ENCODE measurements at places on chromosomes 4 and X. TPM values are rescaled to one million over a fixed set of nuclear protein-coding genes. Genes with fewer than 3 reads are reported as not detected.

DNA sequence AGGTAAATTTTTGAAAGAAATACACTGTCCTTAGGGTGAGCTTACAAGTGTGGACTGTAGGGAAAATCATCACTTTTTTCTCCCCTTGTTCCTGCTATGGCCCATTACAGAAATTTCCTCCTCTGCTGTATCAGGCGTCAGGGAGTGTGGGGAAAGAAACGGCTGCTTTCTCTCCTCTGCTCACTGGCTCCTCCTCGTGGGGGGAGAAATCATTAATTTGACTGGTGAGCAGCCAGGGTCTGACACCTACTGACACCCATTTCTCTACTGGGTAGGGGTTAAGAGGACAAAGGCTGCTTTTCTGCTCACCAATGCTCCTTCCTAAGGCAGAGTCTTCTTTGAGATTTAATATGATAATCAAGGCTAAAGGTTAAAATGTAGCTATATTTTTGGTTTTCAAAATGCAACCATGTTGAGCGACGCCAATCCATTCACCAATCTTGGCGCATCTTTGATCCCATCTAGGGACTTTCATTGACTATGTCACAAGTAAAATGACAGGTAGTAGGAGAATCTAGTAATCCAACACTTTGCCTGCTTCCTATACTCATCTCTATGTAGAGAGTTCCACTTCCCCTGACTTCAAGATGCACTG, 25.1 kb downstream of the SETD7 start:
- DNase-seq: no peak

IL15 gene
- polyA plus RNA-seq: 6.5 TPM

WAS gene
- 23.5 TPM for polyA plus RNA-seq

TCEAL9 gene
- polyA plus RNA-seq: 52.4 TPM

CDS1 gene
- 6.9 TPM for polyA plus RNA-seq

CCDC110 gene
- 0.69 TPM for polyA plus RNA-seq

USP17L19 gene
- not detected for polyA plus RNA-seq

DNA sequence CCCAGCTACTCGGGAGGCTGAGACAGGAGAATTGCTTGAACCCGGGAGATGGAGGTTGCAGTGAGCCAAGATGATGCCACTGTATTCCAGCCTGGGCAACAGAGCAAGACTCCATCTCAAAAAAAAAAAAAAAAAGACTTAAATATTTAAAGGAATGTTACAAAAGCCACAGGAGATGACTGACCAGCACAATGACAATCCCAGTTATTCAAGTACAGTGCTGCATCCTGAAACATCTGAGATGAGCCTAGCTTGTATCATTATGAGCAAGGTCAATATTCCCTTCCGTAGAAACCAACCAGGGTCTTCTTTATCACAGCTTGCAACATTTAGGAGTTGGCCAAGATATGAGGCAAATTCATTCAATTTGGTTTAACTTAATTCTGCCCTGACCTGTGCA, 38.6 kb downstream of the LNX1 start:
- no peak for DNase-seq

DNA sequence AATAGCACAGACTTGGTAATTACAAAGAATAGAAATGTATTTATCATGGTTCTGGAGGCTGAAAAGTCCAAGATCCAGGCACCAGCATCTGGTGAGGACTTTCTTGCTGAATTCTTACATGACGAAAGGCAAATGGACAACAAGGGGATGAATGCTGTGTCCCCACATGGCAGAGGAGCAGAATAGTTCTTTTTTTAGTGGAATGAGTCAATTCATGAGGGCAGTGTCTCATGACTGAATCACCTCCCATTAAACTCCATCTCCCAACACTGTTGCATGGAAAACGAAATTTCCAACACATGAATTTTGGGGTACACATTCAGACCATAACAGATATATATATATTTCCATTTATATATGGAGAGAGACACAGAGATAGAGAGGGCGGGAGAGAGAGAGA, 628.3 kb downstream of the TRIML1 start:
- DNase-seq: no peak

PDE6B gene
- 0.46 TPM for polyA plus RNA-seq

DNA sequence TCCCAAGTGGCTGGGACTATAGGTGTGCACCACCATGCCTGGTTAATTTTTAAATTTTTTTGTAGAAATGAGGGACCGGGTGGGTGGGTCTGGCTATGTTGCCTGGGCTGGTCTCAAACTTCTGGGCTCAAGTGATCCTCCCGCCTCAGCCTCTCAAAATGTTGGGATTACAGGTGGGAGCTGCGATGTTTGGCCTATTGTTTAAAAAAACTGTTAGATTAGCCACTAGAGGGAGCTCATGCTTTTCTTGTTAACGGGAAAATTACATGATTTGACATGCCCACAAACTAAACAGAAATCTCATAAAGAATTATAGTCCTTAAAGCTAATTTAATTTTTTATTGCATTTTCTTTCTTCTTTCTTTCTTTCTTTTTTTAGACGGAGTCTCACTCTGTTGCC, 5.0 kb upstream of the SDAD1 start:
- no peak for DNase-seq

DRP2 gene
- polyA plus RNA-seq: 0.48 TPM

- DNase-seq: no peak
Measured at GRCh38 chr4:159445692-159446091, 342.8 kb downstream of the RAPGEF2 start.

PABPC4L gene
- polyA plus RNA-seq: 0.20 TPM

DNA sequence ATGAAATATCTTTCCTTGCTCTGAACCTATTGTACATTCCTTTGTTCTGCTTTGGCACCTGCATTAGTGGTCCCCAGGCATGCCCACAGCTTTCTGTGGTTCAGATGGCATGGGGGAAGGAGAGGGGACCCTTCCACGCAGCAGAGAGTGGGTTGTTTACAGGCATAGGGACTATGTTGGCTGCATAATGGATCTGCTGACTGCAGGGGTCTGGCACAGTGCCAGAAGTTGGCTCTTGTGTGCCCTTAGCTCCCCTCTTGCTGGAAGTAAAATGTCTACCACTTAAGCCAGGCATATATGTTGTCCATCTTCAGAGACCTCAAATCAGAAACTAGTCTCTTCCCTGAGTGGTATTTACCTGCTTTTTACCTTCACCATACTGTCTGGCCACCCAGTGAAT, 651.9 kb upstream of the PCDH7 start:
- DNase-seq: peak; percentile 32

THAP9 gene
- 1.6 TPM for polyA plus RNA-seq

SH2D1A gene
- 1.2 TPM for polyA plus RNA-seq

- no peak for DNase-seq
Measured at GRCh38 chr4:123365412-123365811, 31.2 kb upstream of the SPRY1 start.

- DNase-seq: peak; percentile 88
Measured at GRCh38 chr4:123986268-123986798, 589.7 kb downstream of the SPRY1 start.

DNA sequence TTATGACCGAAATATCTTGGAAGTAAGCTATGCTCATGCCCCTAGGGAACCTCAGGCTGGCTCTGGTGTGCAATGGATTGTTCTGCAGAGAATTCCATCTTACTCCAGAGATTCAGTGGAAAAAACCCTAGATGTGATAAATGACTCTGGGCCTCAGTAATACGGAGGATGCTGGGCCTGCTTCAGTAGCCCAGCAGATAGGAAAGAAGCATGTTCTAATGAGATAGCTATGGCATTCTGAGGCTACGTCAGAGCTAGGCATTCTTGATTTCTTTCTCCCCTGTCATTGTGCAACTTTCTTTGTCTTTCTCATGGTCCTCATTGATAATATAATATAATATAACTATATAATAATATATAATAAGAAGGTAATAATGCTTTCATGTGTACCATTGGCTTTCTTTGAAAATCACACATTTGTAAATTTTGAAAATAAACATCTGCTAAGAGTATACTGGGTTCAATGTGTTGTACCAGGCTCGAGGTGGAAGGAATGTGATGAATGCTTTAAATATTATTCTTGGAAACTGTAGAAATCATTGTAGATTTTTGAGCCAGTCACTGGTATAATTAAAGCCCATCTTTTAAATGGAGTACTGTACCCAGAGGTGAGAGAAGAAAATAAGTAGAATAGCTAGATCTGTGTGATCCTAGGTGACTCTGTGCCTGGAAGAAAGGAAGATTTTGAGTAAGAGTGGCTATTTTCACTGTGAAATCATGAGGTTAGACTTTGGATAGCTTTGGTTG, 152.0 kb downstream of the IL15 start:
- no peak for DNase-seq

DNA sequence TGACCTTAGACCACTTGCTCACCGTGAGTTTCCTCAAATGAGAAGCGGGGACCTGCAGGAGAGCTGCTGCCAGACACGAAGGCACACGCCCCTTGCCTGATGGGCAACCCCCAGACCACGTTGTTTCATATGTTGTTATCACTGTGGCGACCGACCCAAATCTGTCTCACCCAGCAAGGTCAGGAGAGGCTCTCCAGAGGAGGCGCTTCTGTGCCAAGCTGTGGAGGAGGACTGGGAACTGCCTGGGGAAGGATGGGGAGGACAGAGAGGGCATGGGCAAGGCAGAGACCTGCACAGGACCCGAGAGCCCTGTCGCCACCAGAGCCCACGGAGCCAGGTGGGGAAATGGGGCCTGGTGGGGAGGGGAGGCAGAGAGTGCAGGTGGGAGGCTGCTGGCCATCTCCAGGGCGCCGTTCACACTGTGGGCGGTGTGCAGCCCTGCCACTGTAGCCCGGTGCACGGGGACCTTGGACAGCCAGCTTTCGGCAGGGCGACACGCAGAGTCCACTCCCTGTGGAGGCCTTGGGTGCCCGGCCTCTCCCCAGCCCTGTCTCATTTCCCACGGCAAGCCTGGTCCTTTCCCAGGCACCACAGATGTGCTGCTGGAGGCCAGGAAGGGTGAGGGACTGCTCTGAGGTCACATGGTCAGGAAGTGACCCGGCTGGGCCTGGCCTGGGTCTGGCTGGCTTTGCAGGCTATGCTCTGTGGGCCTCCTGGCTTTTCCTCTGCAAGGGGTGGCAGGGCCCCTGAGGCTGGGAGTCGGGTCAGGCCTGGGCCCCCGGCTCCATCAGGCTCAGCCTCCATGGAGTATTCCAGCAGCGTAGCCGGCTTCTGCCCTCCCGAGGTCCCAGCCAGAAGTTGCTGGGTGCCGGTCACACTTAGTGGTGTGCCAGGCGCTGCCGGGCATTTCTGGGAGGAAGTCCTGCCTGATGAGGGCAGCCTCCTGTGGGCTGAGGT, 3.2 kb downstream of the HTRA3 start:
- peak; percentile 72 for DNase-seq

PAGE5 gene
- not detected for polyA plus RNA-seq

- no peak for DNase-seq
Measured at GRCh38 chrX:151801980-151802379, 67.4 kb downstream of the CNGA2 start.

DNA sequence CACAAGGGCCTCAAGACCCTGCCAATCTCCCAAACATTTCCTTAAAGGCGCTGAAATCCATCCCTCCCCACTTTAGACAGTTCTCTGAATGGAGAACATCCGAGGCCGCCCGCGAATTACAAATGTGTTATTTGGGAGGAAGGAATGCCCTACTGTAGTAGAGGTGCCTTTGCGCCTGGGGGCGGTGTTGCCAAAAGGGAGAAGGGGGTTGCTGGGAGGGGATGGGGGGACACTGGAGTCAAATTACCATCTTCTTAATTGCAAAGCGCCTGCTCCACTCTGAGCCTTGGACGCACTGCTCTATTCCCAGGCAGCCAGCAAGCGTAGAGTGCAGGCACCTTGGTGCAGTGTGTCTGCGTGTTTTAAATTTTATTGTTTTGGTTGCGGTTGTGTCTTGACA, 2.7 kb downstream of the TMEM255A start:
- DNase-seq: no peak

- DNase-seq: no peak
Measured at GRCh38 chr4:100083289-100083688, 107.0 kb downstream of the DDIT4L start.

All from sigmoid colon (tissue), 7 donors.